ENCODE measurements at places on chromosomes 6 and 20.
A peak's percentile ranks its signal among the peaks of the same experiment; 100 is the strongest.

DNA sequence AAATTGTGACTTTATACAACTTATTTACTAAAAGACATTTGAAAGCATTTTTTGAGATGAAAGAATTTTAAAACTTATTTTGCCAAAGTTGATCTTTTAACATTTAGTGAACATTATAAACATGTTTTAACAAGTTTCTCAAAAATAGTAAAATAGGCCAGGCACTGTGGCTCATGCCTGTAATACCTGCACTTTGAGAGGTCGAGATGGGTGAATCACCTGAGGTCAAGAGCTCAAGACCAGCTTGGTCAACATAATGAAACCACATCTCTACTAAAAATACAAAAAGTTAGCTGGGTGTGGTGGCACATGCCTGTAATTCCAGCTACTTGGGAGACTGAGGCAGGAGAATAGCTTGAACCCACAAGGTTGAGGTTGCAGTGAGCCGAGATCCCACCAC, 78.6 kb downstream of the CLVS2 start:
- DNase-seq = no peak

GRCh38 chr6:118935978-118936703, 1.2 kb upstream of the MCM9 start:
- no peak for DNase-seq

GRCh38 chr20:37095108-37095598, 644 bp downstream of the RBL1 start:
- no peak for DNase-seq

- DNase-seq = no peak
These were observed 313.6 kb upstream of the NT5E start for GRCh38 chr6:85136310-85136709.

DNA sequence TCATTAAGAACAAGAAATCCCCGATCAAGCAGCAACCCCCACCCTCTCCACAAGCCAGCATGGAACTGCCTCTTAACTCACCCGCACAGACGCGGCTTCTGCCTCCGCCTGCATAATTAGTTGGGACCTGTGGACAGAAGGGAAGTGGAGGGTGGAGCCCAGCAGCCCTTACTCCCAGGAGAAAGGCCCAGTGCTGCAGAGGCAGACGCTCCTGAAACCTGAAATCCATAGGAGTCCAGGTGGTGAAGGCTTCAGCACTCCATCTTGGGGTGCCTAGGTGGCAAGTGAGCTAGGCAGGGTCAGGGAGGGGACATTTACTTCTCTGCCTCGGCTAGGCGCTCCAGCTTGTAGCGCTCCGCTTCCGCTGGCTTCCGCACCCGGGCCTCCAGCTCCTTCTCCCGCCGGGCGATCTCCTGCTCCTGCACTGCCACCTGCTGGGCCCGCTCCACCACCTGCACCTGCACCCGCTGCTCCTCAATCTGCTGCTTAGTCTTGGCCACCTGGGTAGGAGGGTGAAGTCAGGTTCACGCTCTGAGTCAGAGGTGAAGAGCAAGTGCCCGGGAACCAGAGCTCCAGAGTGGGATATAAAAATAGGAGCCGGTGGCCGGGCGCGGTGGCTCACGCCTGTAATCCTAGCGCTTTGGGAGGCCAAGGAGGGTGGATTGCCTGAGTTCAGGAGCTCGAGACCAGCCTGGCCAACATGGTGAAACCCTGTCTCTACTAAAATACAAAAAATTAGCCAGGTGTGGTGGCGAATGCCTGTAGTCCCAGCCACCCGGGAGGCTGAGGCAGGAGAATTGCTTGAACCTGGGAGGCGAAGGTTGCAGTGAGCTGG, 10.7 kb downstream of the TUBB start:
- DNase-seq = peak; percentile 94

- no peak for DNase-seq
These were observed 16.4 kb downstream of the NFATC2 start for GRCh38 chr20:51526106-51526470.

DNA sequence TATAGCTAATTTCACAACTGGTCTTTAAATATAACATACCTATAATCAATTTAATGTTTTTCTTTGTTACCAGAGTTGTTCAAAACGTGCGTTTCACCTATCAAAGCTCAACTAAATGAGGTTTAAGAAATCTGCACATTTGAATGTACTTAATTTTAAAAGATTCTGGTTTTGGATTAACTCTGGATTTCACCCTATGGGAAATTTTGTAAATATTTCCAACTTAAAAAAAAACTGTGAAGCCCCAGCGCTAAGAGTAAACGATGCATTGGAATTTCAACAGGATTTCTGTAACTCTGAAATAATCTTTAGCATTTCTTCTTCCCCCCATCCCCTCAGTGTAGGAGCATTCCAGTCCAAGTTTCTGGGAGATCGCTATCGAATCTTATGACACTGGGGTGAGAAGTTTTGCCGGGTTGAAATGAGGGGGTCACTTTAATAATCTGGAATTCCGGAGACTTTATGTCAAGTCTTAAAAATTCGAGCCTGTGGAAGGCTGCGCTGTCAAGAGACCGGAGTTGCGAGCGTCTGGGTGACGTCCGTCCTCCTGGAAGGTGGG, 643 bp upstream of the MAP3K4 start:
- DNase-seq = no peak

- peak; percentile 88 for DNase-seq
These were observed 4.6 kb downstream of the HLA-DPB1 start for GRCh38 chr6:33080127-33081089.

DNA sequence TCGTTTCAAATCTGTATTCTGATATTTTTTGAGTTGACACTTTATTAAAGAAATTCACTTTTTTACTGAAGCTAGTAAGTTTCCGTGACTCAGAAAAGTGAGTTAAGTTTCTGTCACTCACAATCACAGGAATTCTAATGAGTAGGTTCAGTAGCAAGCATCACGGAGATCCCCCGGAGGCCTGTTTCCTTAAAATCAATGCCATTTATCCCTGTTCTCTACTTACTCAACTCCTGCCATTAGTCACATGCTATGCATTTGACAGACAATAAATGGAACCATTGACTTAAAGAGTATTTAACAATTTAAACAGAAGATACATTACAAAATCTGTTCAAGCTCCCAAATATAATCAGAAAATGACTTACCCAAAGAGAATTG, 9.1 kb downstream of the SLC18B1 start:
- DNase-seq = no peak

GRCh38 chr6:150890346-150890745, 24.8 kb downstream of the MTHFD1L start:
- no peak for DNase-seq

DNA sequence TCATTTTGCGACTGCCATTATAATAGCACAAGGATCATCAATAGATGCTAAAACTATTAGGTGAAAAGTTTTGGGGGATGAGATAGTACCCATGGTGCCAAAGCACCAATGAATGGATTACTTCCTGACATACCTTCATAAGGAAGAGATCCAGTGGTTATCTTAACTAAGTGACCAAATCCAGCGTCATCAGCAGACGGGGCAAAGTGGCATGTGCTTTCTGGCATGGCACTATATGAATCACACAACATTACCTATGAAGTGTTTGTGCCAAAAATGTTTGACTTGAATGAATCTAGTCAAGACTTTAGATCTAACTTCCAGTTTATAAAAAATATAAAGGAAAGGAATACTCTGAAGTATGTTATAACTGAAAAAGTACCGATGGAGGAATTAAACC, 10.8 kb downstream of the TRIM26 start:
- DNase-seq = no peak

DNA sequence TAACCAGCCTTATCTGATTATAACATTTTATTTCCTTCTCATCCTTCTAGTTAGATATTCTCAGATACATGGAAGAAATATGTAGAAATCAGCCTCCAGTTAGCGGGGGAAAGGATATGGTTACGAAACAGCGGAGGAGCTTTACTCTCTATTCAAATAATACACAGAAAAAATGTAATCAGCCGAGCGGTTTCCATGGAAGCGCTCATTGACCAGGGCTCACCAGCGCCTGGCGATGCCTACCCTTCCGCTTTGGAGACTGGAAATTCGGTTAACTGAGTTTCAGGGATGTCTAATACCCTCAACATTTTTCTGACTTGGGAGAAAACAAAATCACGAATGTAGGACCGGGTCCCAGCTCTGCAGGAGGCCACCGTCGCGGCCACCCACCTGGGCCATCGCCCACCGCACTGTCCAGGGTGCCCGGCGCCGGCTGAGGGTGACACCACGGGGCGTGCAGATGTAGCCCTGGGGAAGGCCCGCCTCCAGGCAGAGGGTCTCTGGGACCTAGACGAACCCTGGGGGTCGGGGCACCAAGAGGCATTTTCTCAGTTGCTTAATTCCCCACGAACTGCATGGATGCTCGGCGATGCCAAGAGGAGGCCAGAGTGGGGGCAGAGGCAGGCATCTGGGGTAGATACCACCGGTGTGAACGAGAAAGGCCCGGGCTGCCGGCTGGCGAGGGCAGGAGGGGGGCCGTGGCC, 1.7 kb downstream of the PRR18 start:
- DNase-seq = no peak

- DNase-seq = peak; percentile 98
These were observed at the start of gene HLA-A for GRCh38 chr6:29942275-29943052. HLA-A (plus strand) TSS chr6:29942532; CDS start chr6:29942554, 22 bp downstream.
